ENCODE measurements at places on chromosomes 2 and 18. TPM values are rescaled to one million over a fixed set of nuclear protein-coding genes. Genes with fewer than 3 reads are reported as not detected.
A peak's percentile ranks its signal among the peaks of the same experiment; 100 is the strongest.

- no peaks in the 10 kb centered on the region for H3K4me1 ChIP-seq
- no peak overlapping the region for H3K4me3 ChIP-seq
- H3K36me3 ChIP-seq, result no peaks in the 10 kb centered on the region
- no peak for DNase-seq
- H3K27me3 ChIP-seq, result no peaks in the 10 kb centered on the region
- H3K27ac ChIP-seq, result no peak overlapping the region
Observed at GRCh38 chr2:7146151-7146550, 228.9 kb downstream of the RNF144A start.

GRCh38 chr2:230131366-230131765, 62.6 kb upstream of the SLC16A14 start:
- no peaks in the 10 kb centered on the region for H3K36me3 ChIP-seq
- no peak overlapping the region for H3K4me3 ChIP-seq
- peak overlapping the region; percentile 62 for H3K27ac ChIP-seq
- DNase-seq, result no peak

DNA sequence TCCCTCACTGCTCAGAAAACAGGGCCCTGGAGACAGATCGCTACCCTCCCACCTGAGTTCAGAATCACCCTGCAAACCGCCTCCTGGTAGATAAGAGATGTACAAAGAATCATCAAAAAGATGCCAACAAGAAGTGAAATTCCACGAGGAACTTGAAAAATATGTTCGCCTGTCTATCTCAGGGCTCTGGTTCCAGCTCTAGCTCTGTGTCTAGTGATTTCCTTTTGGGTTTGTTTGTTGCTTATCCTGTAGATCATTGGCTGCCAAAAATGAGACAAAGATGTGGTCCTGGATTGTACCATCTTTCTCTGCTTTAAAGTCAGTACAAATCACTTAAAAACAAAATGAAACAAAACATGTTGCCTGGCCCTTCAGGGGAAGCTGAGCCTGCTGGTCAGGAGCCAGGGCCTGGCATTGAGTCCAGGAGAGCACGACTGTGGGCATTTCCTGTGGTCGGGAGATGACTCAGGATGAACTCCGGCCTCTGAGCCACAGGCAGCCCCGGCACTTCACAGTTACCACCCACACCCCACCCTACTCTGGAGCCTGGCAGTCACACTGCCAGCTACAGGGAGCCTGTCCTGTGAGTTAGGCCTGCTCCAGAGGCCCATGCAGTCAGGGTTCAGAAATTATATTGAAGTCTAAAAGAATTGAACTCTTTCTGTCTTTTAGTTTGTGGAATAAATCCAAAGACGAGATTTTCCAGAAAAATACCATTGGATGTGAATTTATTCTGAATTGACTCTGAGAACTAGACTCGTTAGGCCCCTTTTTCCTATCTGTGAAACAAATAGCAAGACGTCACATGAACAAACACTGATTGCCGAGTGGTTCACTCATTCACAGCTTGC, 8.0 kb upstream of the ITGB6 start:
- no peak for DNase-seq
- H3K36me3 ChIP-seq, result no peaks in the 10 kb centered on the region
- H3K4me3 ChIP-seq, result no peak overlapping the region
- H3K27ac ChIP-seq, result peak overlapping the region; percentile 68
- peaks cover 31% of the 10 kb centered on the region for H3K4me1 ChIP-seq

DNA sequence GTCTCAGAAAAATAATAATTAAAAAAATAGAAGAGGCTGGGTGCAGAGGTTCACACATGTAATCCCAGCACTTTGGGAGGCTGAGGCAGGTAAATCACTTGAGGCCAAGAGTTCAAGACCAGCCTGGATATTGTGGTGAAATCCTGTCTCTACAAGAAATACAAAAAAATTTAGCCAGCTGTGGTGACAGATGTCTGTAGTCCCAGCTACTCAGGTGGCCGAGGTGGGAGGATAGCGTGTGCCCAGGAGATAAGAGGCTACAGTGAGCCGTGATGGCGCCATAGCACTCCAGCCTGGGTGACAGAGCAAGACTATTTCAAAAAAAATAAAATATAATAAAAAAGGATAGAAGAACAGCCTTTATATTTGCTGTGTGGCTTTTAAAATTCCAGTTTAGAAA, 35.9 kb downstream of the SMC6 start:
- no peak overlapping the region for H3K4me3 ChIP-seq
- H3K27ac ChIP-seq, result no peak overlapping the region
- no peaks in the 10 kb centered on the region for H3K4me1 ChIP-seq
- no peaks in the 10 kb centered on the region for H3K36me3 ChIP-seq
- no peak for DNase-seq

DNA sequence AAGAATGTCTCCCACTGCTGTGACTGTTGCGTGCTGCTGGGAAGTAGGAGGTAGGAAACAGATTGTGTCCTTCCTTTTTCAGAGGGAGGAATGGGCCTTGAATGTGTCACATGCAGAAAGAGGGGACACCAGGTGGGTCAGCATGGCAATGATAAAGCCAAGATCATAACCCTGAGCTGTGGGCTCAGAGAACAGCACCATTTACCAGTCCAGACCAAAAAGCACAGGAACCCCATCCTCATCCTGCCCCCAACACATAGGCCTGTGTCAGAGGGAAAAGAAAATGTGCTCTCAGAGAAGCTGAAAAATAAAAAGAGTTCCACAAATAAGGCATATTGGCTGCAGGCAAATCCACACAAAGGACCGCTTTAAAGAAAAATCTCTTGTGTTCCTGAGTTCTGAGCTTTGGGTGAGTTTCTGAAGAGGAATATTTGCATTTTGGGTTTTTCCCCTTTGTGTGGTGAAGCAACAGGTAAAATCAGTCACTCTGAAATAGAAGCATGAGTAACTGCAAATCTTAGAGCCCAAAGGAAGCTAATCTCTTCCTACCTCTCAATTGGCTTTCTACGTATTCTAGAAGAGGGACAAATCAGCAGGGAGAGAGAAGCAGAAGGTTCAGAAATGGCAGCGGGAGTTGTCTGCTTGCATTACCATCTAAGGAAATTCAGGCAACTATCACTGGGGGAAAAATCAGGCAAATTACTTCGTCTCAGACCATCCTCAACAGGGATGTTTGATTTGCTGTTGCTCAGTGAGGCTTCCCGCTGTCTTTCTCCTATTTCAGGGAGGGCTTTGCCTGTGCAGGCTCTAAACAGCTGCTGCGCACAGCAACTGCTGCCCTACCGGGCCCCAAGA, 106.8 kb downstream of the BCL11A start:
- no peak overlapping the region for H3K27ac ChIP-seq
- H3K27me3 ChIP-seq, result no peaks in the 10 kb centered on the region
- no peak overlapping the region for H3K4me3 ChIP-seq
- H3K36me3 ChIP-seq, result no peaks in the 10 kb centered on the region
- H3K4me1 ChIP-seq, result no peaks in the 10 kb centered on the region
- peak; percentile 71 for DNase-seq

- H3K4me3 ChIP-seq, result no peak overlapping the region
- peak overlapping the region; percentile 83 for H3K27ac ChIP-seq
- H3K4me1 ChIP-seq, result peaks cover 69% of the 10 kb centered on the region
- peaks cover 21% of the 10 kb centered on the region for H3K36me3 ChIP-seq
Observed at GRCh38 chr2:96259497-96259921, 6.3 kb downstream of the TMEM127 start.

- no peaks in the 10 kb centered on the region for H3K36me3 ChIP-seq
- no peaks in the 10 kb centered on the region for H3K27me3 ChIP-seq
- H3K27ac ChIP-seq, result no peak overlapping the region
- DNase-seq, result no peak
- H3K4me1 ChIP-seq, result no peaks in the 10 kb centered on the region
Observed at GRCh38 chr18:68764016-68764415, 33.9 kb upstream of the CCDC102B start.

GRCh38 chr2:191611614-191612013, 66.3 kb upstream of the NABP1 start:
- no peak overlapping the region for H3K27ac ChIP-seq
- no peak overlapping the region for H3K4me3 ChIP-seq
- H3K36me3 ChIP-seq, result no peaks in the 10 kb centered on the region

GRCh38 chr18:26465431-26465830, 82.9 kb downstream of the KCTD1 start:
- DNase-seq, result no peak
- H3K27me3 ChIP-seq, result no peaks in the 10 kb centered on the region
- no peak overlapping the region for H3K4me3 ChIP-seq
- no peaks in the 10 kb centered on the region for H3K36me3 ChIP-seq
- H3K27ac ChIP-seq, result no peak overlapping the region

DNA sequence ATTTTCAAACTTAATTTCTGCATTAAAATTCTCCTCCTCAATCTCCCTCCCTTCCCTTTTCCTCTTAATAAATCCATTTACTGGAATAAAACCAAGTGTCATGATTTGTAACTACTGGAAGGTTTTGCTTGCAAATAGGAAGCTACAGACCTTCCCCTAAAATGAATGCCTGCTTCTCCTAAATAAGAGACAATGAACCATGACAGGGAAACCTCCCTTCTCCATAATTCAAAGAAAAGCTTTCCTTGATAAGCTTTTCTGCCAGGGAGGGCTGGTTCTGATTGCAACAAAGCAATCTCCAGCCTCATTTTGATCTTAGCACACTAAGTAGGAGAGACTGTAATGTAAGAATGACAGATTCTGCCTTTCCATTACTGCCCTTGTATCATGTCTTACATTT, 111.0 kb upstream of the CDH20 start:
- no peak overlapping the region for H3K4me3 ChIP-seq
- no peak overlapping the region for H3K27ac ChIP-seq
- H3K27me3 ChIP-seq, result no peaks in the 10 kb centered on the region
- no peak for DNase-seq
- H3K4me1 ChIP-seq, result no peaks in the 10 kb centered on the region

DNA sequence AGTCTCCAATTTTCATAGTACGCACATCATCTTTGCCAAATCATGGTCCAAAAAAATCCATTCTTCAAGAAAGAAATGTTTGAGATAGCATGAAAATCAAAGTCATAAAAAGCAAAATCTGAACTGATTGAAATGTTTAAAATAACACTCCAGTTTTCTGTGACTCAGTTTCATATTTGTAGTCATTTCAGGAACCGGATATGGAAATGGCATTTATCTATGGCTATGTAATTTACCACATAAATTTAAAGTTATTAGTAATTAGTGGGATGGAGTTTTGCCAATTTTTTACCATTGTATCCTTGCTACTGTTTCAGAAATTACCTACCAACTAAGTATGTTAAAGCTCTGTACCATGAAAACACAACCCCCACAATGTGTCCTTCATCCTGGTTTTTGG, 456.6 kb upstream of the ACVR2A start:
- H3K36me3 ChIP-seq, result no peaks in the 10 kb centered on the region
- no peaks in the 10 kb centered on the region for H3K4me1 ChIP-seq
- no peak overlapping the region for H3K27ac ChIP-seq
- no peak for DNase-seq

DNA sequence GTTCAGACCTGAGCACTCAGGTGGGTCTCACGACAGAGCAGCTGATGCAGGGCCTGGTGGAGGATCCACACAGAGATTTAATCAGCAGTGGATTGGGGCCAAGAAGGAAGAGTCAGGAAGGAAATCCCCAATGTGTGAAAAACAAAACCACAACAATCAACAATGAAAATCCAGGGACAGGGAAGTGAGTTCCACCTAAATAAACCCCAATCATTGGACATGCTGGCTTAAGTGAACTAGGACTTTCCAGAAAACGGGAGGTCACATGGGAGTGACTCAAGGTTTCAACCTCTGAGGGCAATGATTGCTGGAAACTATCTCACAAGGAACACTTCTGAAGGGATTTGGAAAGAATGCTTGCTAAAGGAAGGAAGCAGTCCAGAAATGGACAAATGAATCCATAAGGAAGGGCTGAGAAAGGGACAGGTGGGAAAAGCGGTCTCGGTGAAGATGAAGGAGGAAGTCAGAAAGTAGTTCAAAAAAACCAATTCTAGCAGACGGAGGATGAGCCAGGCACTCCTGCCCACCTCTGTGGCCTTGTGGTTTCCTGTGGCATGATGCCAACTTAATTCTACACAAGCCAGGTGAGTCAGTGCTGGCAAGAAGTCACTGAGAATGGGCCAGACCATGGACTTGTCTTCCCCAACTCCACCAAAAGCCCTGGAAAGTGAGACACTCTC, 15.4 kb upstream of the XDH start:
- no peaks in the 10 kb centered on the region for H3K4me1 ChIP-seq
- no peaks in the 10 kb centered on the region for H3K27me3 ChIP-seq
- no peak overlapping the region for H3K27ac ChIP-seq
- DNase-seq, result no peak
- no peak overlapping the region for H3K4me3 ChIP-seq
- no peaks in the 10 kb centered on the region for H3K36me3 ChIP-seq

The KIF5C gene
- 13.3 TPM for total RNA-seq

The SLC19A3 gene
- total RNA-seq, result 7.4 TPM

The C2orf15 gene
- not detected for total RNA-seq

The LAPTM4A gene
- total RNA-seq, result 172 TPM
